Upper lobe of left lung (tissue), 6 donors: ENCODE measurements at places on chromosomes 11 and 22. TPM values are rescaled to one million over a fixed set of nuclear protein-coding genes. Genes with fewer than 3 reads are reported as not detected.

DNA sequence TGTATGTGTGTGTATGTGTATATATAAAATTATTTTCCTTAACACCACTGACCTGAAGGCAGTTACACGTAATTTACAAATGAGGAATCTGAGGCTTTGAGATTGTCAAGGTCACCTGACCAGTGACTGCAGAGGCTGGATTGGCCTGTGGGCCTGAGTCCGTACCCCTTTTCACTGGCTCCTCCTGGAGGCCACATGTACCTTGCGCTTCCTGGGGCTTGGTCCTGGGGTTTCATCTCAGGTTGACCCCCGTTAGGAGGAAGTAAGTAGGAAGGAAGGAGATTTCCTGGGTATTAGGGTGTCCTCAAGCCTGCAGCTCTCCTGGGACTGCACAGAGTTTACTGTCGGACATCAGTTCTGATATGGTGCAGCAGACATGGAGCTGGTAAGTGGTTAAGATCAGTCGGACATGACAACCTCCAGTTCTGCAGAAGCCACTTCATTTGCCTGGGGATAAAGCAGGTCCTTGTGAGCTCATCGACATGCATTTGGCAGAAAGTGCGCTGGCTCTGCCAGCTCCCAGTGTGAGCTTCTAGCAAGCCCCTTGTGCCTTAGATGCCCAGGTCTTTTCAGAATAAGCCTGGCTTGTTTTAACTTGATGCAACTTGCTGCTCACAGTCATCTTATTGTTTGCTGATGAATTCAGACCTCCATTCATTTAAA, 36.6 kb downstream of the ST3GAL4 start:
- DNase-seq: no peak

DNA sequence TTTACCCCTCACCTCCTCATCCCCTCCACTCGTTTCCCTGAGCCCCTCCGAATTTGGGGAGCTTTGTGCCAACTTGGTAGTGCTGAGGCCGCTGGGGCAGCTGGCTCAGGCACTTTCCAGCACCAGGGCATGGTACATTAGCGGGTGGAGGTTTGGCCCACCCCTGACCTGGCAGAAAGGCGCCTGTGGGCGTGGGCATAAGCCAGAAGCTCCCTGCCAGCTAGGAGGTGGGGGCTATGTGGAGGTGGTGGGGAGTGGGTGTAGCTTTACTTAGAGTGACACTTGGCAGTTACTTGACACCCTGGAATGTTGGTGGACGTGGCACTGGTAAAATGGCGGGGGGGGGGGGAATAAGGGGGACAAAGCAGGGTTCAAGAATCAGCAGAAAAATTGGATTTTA, 10.3 kb upstream of the IGF2 start:
- DNase-seq: peak; percentile 41

GRCh38 chr11:117978991-117979390, 7.2 kb upstream of the IL10RA start:
- no peak for DNase-seq

DNA sequence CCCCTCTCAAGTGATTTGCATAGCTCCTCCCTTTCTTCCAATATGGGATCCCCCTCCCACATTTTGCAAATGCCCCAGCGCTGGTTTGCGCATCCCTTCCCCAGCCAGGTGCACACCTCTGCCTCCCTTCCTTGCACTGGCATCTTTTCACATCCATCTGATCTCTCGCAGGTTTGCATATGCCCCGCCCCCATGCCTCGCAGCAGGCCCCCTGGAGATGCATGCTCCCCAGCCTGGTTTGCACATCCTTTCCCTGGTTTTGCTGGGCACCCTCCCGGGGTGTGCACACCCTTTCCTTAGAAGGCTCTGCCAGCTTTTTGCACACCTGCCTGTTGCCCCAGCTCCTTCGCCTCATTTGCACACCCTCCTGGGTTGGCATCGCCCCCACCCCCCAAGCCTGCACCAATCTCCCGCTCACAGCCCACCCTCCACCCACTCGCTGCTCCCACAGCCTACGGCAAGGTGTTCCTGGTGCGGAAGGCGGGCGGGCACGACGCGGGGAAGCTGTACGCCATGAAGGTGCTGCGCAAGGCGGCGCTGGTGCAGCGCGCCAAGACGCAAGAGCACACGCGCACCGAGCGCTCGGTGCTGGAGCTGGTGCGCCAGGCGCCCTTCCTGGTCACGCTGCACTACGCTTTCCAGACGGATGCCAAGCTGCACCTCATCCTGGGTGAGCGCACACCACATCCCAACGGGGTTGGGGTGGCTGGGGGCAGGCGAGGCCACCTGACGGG, 917 bp downstream of the RPS6KA4 start:
- DNase-seq: peak; percentile 88

DNA sequence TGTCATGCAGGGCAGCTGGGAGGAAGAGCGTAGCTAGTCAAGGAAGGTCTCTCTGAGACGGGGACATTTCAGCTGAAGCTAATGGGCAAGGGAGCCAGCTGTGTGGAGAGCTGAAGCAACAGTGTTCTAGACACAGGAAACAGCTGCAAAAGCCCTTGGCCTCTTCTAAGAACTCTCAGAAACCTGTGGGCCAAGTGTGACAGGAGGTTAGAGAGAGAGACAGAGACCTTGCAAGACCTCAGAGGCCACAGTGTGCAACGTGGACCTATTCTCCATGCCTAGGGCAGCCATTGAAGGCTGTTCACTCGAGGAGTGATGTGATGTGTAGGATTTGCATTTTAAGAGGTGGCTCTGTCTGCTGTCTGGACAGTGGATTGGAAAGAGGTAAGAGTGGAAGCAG, 48.7 kb upstream of the TNRC6B start:
- DNase-seq: no peak

DNA sequence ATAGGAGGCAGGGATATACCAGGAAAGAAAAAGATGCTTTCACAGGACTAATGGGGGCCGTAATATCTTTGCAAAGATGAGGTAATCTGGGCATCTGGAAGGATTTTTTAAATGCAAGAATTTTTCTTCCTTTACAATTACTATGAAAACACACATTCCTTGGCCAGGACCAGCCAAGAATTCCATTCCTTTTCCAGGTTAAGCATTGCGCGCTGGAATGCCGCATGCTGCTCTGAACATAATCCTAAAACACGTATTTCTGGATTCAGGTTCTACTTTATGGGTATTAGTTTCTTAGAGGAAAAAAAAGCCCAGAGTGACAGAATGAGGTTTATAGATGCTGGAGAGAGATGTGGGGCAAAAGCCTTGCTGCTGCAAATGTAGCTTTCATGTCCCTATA, 99.4 kb upstream of the SORL1-AS1 start:
- no peak for DNase-seq

GRCh38 chr11:106581399-106581798, 436.9 kb downstream of the GUCY1A2 start:
- no peak for DNase-seq

GRCh38 chr11:613369-613968, 2.3 kb downstream of the IRF7 start:
- DNase-seq: peak; percentile 88

- DNase-seq: no peak
Observed at GRCh38 chr11:721247-721740, 15.3 kb downstream of the EPS8L2 start.

- no peak for DNase-seq
Observed at GRCh38 chr11:30424844-30425243, 101.9 kb downstream of the ARL14EP start.

GRCh38 chr22:30806391-30806861, 111.8 kb downstream of the OSBP2 start:
- no peak for DNase-seq

GRCh38 chr22:19039448-19039780, 82.8 kb downstream of the DGCR2 start:
- no peak for DNase-seq

DNA sequence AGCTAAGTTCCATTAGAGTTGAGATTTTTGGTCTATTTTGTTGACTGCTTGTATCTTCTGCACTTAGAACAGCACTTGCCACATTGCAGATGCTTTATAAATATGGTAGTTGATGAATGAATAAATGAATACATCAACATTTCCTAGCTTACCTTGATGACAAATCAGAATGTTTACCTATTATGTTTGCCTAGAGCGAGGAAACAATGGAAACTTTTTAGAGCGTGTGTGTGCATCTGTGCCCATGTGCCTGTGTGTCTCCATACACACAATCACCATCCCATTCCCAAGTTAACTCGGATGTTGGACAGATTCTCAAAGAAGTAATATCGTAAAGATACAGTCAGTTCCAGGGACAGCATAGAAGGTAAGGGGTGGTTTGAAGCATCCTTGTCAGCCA, 139.1 kb downstream of the DBX1 start:
- DNase-seq: no peak

- no peak for DNase-seq
Observed at GRCh38 chr11:214083-214482, 6.6 kb downstream of the RIC8A start.

The NELL1 gene
- not detected for total RNA-seq

The KCNJ1 gene
- total RNA-seq: not detected

The NPAS4 gene
- not detected for total RNA-seq

The C11orf86 gene
- not detected for total RNA-seq
